ENCODE measurements at places on chromosomes 13 and 19. TPM values are rescaled to one million over a fixed set of nuclear protein-coding genes. Genes with fewer than 3 reads are reported as not detected.

DNA sequence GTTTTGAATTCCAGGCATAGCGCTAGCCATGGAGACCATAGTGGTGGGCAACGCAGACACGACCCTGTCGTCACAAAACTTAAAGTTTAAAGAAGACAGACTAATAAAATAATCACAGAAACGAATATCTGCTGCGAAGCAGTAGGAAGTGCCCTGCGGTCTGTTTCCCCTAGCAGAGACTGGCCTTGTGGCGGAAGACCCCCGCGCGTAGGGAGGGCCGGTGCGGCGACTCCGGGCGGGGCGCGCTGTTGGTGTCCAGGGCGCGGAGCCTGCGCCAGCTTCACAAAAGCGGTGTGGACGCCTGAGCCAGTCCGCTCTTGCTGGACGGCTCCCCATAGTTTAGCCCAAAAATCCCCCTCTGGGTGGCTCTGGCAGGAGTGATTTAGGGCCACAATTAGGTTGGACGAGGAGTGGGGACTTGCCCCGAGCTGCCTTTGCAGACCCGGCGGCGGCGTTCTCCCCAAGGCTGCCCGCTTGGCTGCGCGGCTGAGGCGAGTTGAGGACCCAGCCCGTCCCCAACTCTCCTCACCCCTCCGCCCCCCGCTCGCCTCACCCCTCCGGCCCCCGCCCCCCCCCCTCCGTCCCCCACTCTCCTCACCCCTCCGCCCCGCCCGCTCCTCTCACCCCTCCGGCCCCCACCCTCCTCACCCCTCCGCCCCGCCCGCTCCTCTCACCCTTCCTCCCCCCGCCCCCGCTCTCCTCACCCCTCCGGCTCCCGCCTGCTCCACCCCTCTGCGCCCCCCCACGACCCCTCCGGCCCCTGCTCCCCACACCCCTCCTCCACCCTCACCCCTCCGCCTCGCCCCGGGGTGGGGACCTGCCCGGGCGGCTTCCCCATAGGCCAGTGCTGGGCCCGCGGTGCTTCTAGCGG, 14.2 kb upstream of the LATS2 start:
- no peak for DNase-seq

- no peak for DNase-seq
These were observed 58.4 kb downstream of the SLC7A9 start for GRCh38 chr19:32811151-32811550.

GRCh38 chr13:49409008-49409407, 34.9 kb downstream of the CAB39L start:
- no peak for DNase-seq

DNA sequence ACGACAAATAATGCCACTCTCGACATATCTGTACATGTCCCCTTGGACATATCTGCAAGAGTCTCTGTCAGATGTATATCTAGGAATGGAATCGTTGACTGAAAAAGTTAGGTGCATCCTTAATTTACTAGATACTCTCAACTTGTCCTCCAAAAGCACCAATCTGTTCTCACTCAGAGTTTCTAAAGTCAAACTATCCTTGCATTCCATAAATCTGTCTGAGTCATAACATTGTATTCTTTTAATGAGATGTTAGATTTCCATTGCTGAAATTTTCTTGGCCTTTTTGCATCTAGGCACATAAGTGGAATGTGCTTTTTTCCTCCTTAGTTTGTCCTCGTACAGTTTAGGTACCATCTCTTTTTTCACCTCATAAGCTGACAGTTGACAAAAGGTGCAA, 139.8 kb downstream of the PTPRS start:
- no peak for DNase-seq

- DNase-seq: no peak
These were observed 498.9 kb downstream of the SUCLA2 start for GRCh38 chr13:47502166-47502565.

DNA sequence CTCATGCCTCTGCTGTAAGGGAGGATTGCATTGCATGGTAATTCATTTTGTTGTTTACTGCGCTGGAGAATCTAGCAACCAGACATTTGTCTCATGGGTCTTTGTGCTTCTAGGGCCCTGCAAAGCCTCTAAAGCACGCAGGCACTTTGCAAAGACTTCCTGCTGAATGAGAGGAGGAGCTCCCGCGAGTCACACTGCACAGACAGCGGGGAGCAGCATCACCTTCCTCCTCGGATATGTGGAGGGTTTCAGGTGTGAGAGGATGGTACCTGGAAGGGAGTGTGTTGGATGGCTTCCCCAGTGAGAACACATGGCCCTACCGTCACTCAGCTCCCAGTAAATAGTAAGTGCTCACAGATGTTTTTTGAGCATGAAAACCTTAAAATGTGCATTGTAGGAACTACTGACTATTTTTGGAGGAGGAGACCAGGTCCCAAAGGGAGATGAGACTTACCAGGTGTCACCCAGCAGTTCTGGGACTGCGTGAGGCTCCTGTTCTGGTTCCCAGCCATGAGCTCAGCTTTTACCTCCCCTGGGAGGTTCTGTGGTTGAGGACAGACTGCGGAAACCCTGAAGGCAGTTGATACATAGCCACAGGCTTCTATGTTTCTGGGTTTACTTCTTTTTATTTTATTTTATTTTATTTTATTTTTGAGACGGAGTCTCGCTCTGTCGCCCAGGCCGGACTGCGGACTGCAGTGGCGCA, 278.0 kb downstream of the FGF9 start:
- no peak for DNase-seq

GRCh38 chr13:107642831-107643230, 572.5 kb downstream of the LIG4 start:
- DNase-seq: no peak

DNA sequence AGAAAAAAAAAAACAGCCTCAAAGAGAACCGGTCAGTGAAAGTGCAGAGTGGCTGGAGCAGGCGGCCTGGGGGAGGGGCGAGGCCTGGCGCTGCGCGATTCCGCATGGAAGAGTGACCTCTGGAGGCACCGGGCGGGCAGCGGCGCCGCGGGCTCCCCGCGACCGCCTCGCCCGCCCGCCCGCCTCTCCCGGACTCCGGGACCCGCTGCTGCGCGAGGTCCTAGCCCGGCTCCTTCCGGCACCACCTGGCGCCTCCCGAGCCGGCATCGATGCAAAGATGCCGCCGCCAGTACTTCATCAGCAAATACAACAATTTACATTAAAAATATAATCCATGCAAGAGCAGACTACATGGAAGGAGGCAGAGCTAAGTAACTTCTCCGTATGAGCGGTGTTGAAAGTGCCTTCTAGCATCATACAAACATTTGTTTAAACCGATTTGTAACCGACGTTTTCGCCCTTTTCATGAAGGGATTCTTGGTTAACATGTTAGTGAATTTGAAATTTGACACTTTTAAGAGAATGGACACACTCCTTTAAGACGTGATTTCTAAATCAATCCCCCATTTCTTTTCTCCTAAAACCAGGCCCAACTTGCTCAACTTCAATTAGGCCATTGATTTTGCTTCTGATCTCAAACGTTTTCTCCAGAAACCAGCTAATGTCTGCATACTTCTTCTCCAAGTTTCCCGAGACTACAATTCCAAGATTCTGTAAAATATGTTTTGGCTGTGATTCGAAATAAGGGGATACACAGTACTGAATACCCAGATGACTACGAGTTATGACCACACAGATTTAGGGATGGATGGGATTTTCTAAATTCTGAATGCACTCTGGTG, 2.1 kb downstream of the EFNB2 start:
- no peak for DNase-seq

- no peak for DNase-seq
These were observed 1.9 kb downstream of the ZNF586 start for GRCh38 chr19:57771417-57771816.

DNA sequence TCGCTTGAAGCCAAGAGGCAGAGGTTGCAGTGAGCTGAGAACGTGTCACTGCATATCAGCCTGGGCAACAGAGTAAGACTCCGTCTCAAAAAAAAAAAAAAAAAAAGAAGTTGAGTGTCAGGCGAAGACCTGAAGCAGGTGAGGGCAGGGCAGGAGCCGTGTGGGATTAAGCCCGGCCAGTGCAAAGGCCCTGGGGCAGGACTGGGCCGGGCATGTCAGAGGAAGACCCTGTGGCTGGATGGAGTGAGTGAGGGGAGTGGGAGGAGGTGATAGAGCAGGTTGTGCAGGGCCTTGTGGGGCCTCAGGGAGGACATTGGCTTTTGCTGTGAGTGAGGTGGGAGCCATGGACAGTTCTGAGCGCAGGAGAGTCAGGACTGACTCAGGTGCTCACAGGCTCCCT, 47.9 kb downstream of the TMED1 start:
- DNase-seq: no peak

DNA sequence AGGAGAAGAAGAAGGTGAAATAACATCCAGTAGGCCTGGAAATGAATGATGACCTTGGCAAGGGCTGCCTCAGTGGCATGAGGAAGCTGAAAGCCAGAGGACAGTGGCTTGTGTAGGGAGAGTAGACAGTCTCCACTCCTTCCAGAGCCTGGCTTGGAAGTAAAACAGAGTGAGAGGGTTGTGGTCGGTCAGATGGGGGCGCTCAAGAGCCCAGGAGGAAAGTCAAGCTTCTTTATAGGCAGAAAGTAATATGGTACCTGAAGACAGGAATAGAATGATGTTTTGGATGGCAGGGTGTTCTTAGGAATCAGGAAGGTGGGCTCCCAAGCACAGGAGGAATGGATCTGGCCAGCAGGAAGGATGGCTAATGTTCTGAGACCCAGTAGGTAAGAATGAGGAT, 75.1 kb upstream of the TSC22D1 start:
- no peak for DNase-seq

DNA sequence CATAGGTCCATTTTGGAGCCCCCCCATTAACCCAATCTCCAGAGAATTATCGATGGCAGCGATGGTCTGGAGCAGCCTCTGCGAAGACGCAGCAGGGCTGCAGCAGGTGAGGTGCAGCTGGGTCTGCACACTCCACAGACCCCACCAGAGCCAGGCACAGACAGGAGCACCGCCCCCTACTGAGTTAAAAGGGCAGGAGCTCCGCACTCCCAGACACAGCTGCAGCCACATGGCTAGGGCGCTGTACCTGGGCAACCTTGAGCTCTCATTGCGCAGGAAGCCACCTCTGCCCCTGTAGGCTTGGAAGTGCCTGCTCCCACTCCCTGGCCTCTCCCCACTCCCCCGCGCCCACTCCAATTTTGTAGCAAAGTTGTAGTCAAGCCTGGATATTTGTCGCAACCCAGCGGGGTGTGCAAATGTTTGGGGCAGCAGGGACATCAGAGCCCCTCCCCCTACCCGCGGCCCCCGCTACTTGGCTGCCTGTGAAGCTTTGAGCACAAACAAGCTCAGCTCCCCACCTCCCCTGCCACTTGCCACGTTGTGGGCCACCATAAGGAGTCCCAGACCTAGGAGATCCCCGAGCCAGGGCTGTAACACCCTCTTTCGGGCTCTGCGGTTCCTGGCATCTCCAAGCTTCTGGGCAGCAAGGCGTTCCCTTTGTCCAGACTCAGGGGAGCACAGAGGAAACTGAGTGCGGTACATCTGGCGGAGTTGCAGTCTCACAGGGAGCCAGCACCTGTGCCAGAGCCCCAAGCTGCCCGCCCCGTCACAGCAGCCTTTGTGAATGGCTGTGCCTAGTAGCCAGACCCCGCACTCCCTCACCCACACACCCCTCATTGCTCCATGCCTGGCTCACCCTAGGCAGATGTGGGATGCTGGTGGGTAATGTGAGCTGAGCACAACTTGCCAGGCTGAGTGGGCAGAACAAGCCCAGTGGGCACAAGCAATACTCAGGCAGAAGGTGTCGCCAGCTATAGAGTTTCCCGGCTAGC, 949.7 kb upstream of the SLITRK1 start:
- DNase-seq: no peak

DNA sequence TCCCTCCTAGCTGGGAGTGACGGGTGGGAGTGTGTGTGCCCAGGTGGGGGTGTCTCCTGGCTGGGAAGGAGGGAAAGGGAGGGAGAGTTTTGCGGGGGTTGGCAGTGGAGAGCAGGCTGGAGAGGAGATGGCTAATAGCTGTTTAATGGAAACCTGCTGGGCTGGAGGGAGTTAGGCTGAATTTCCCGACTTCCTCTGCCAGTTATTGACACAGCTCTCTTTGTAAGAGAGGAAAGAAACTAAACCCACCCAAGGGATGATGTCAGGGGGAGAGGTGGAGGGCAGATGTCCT, 10.2 kb upstream of the ILF3 start:
- DNase-seq: no peak

DNA sequence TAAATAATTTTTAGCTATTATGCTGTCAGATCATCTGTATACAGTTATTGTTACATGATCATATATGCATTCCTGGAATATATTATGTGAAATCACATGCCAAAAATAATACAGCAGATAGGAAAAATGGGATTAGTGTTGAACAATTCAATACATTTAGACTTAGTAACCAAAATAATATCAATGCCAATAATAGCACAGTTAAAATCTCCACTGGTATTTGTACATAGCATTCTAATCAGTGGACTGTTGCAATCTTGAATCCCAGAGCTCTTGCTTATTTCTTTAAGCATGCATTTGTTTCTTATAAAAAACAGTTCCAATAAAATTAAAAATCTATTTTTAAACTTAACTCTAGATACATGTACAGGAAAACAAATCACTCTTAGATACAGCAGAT, 2772.2 kb downstream of the PCDH9 start:
- no peak for DNase-seq

DNA sequence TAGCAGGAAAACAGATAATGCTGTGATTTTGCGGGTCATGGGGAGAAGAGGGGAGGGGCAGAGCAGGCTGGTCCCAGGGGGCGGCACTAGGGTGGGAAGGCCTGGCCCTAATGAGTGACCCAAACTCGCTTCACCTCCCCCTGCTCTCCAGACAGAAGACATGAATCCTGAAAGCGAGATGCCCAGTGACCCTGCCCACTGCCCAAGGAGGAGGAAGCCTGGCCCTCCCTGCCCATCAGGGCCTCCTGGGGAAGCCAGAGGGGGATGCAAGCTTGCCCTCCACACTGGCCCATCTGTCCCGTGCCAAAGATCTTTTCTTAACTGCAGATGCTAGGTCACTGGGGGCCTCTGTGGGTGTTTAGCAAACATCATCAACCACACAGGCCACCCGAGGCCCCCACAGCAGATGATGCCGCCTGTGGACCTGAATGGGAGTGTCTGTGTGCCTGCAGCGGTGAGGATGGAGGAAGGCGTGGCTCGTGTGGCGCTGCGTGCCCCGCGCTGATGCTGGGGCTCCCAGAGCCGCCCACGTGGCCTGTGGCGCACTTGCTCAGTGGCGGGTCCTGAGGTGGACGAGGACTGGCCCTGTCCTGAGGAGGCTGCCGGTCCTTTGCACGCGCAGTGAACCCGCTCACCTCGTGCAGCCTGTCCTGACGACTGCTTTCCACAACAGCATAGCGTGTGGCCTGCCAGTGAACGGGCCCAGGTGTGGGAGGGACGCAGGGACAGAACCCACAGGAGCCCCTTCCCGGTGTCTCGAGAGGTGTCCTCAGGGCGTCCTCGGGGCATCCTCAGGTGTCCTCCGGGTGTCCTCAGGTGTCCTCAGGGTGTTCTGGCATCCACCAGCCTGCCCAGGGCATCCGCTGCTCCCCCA, 80.5 kb upstream of the MCF2L start:
- DNase-seq: no peak

The UBE2L5 gene
- polyA plus RNA-seq: 0.49 TPM

The CCDC70 gene
- not detected for polyA plus RNA-seq

The SLC8A2 gene
- polyA plus RNA-seq: 0.30 TPM

The COX7A1 gene
- polyA plus RNA-seq: 28.4 TPM

The LILRB1 gene
- polyA plus RNA-seq: 1.0 TPM

The IGFL3 gene
- polyA plus RNA-seq: not detected

The CYP4F3 gene
- 0.34 TPM for polyA plus RNA-seq
